Pons (tissue), 1 donor: ENCODE measurements at places on chromosomes 3 and 15.

GRCh38 chr15:31364301-31365031 is 37.8 kb downstream of the KLF13 start:
- no peak for DNase-seq

DNA sequence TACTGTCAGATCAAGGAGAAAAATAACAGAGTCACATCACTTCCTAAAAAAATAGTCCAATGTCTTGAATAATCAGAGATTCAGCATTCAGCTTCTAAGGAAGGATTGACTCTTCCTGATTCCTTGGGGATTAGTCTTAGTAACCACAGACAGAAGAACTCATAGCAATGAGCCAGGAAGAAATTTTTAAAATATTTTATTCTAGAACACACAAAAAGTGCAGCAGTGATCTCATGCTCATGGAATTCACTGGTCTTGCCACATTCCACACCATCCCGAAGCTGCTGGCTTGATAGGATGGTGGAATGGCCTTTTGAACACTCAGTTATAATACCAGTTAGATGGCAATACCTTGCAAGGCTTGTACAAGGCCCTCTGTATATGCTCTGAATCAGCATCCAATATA is 43.0 kb upstream of the ABI3BP start:
- DNase-seq: no peak

DNA sequence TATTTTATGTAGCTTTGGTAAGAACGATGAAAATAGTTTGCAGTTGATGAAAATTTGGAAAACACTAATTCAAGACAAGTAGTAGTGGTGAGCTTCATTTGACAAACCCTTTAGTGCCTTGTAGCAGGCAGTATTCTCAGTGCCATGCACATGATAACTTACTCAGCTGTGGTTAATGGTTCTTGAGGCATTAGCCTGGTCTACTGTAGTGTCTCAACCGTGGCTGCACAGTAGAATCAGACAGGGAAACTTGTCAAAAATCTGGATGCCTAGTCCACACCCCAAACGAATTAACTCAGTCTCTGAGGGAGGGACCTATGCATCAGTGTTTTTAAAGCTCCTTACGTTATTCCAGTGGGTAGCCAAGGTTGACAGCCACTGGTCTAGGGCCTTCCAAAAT is 45.4 kb downstream of the PSMD6 start:
- DNase-seq: no peak

DNA sequence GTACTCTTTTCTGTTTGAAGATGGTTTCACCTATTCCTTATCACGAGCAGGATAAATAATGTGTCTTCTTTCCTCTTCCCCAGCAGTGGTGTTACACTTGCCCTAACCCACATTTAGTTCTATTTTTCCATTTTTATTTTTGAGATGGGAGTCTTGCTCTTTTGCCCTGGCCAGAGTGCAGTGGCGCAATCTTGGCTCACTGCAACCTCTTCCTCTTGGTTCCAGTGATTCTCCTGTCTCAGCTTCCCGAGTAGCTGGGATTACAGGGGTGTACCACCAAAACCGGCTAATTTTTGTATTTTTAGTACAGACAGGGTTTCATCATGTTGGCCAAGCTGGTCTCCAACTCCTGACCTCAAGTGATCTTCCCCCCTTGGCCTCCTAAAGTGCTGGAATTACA is 372.4 kb downstream of the FOXP1 start:
- DNase-seq: no peak

GRCh38 chr3:55826731-55827496 is 339.8 kb upstream of the WNT5A start:
- DNase-seq: no peak

DNA sequence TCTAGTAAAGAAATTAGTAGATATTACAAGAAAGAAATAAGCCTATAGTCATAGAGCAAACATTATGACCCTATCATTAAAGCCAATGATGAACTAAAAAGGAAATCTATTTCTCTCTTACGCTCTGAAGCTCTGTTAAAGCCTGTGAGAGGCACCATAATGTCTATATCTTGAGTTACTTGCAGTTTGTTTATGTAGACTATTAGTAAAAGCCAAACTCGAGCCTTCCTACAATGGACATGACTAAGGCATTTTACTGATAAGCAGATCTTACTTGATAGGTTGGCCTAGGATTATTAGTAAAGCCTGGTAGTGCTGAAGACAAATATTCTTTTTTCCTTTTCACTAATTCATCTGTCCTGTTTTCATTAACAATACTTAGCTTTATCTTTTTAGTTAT is 32.7 kb downstream of the LRRC3B start:
- DNase-seq: no peak

DNA sequence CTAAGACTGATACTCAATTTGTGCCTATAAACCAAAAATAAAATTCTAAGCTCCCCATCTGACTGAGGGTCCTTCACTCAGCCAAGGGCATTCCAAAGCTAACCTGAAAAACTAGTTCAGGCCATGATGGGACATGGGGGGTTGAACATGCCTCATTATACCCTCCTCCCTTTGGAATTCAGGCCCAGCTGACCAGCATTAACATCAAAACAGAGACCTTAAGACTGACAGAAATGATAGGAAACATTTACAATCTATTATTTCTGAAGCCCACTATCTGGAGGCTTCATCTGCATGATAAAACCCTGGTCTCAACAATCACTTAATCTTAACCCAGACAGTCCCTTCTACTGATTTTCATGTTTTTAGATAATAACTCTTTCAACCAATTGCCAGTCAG is 140.4 kb downstream of the ANO10 start:
- no peak for DNase-seq

GRCh38 chr3:167852216-167852615 is 116.7 kb downstream of the SERPINI1 start:
- DNase-seq: no peak

DNA sequence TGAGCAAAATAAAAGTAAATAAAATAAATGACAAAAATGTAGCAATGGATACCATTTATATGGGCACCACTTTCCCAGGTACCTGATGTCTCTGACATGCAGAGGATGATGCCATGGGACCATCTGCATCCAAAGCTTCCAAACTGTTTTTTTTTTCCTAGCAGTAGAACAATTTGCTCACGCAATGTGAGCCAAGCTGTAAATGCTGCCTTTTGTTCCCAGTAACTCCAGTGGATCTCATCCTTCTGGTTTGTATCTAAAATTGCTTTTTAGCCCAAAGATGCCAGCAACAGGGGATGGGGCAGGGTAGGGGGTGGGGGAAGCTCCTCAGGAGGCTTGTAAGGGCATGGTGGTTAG is 32.7 kb downstream of the SLC12A8 start:
- peak; percentile 56 for DNase-seq

DNA sequence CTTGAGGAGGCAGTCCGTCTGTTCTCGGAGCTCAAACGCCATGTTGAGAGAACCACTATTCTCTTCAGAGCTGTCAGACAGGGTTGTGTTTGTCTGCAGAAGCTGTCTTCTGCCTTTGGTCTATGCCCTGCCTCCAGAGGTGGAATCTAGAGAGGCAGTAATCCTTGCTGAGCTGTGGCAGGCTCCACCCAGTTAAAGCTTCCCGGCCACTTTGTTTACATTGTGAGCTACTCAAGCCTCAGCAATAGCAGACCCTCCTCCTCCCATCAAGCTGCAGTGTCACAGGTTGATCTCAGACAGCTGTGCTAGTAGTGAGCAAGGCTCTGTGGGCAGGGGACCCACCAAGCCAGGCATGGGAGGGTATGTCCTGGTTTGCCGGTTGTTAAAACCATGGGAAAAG is 8.9 kb downstream of the OR5AC2 start:
- no peak for DNase-seq

GRCh38 chr15:40270246-40270995 is 12.4 kb downstream of the ANKRD63 start:
- DNase-seq: no peak

DNA sequence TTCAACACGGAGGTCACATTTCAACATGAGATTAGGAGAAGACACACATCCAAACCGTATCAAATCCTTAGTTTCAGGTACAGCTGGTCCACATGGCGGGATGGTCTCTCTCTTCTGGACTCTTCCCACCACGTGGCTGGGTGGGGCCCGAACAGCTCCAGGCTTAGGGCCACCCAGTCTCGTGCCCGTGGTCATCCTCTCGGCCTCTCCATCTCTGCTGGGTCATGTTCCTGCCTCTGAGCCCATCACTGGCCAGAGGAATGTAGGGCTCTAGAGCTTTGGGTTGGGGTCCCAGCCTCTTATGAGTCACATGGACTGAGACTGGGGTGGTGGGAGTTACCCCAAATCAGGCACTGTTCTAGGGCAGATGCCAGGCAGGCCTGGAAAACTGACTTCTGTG is 12.2 kb downstream of the SYNM start:
- no peak for DNase-seq

DNA sequence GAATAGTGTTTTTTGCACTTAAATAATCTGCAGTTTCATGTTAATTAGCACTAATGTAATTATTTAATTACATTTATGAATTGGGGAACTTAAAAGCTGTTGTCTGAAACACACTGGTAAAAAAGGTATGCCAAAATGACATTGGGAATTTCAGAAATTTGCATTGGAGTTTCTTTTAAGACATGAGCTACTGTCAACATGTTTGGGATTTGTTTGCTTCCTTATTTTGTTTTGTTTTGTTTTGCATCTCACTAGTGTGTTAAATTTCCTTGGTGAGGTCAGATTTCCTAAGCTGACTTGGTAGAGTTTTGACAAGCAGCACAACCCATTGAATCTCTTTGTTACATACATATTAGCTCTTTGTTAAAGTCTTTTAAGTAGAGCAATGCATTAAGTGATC is 119.4 kb downstream of the IQCH start:
- DNase-seq: no peak

DNA sequence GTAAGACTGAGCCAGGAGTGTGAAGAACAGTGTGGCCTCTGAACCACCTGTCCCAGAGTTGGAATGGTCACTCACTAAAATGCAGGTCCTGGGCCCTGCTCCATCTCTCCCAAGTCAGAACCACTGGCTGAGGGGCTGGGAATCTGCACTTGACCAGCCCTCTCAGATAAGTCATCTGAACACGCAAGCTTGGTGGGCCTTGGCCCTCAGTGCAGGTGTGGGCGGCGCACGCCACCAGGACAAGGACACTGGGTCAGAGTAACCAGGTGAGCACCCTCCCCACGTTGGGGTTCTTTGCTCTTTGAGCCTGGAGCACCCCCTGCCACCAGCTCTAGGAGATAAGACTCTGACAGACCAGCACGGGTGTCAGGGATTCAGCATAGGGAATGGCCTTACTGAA is 42.7 kb downstream of the KIF9 start:
- DNase-seq: no peak

DNA sequence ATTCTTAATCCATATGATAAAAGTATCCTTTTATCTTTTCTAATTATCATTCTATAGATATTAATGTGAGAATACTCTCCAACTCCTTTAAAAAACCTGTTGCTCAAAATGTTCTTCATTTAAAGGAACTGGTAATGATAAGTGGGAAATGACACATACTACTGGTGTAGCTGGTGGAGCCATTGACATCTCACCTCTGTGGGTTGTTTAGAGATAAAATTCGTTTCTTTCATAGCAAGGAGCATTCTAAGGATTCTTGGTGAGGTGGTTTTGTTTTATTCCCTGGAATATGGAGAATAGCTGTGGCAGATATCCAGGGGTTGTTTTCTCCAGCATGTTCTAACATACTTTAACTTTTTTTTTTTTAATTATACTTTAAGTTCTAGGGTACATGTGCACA is 299.8 kb upstream of the THBS1 start:
- no peak for DNase-seq

DNA sequence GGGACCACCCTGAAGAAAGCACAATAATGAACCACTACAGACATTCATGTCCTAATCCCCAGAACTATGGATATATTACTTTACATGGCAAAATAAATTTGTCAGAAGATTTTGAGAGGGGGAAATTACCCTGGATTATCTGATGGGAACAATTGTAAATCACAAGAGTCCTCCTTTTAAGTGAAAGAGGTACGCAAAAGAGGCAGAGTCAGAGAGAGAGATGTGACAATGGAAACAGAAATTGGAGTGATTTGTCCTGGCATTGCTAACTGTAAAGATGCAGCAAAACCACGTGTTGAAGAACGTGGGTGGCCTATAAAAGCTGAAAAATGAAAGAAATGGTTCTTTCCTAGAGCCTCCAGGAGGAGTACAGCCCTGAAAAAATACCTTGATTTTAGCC is 1121.4 kb upstream of the ALCAM start:
- no peak for DNase-seq

- DNase-seq: no peak
Observed at GRCh38 chr3:149314807-149315578, 18.4 kb downstream of the TM4SF18 start.

DNA sequence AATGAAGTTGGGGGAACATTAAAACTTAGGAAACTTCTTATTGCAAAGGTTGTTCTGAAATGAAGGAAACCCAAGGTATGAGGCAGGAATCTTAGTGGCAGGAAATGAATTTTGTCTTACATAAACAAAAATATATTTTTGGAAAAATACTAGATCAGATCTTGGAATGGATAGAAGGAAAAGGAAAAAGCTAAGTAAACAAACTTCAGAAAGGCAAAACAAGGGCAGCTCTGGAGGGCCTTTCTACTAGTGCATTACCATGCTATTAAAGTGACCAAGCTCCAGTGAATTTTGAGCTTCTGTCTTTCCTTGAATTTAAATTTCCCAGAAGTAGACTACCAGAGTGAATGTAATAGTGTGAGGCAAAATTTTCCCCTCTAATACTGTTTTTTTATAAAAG is 13.6 kb downstream of the ARL6 start:
- no peak for DNase-seq

GRCh38 chr3:187181454-187182170 is 15.7 kb upstream of the RTP1 start:
- no peak for DNase-seq

DNA sequence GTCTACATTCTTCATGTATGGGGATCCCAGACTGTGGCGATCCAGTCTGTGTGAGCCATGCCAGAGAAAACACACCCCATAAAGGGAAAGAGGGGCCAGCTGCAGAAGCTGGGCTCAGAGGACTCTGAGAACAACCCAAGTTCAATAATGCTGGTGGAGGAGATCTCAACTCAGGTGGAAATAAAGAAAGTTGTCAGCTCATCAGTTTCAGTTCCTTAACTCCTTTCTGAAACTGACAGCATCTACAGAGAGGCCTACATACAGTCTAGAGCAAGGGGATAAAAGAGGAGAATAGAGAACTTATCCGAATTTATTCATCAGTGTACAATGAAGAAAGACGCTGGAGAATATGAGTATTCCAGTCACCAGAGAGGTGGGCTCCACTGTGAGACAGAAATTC is 77.0 kb downstream of the NTRK3 start:
- no peak for DNase-seq

- DNase-seq: no peak
Observed at GRCh38 chr15:78033864-78034263, 43.6 kb downstream of the TBC1D2B start.

- no peak for DNase-seq
Observed at GRCh38 chr3:25449857-25450256, 21.8 kb downstream of the RARB start.
